ENCODE measurements at places on chromosomes 12 and 14. TPM values are rescaled to one million over a fixed set of nuclear protein-coding genes. Genes with fewer than 3 reads are reported as not detected.

- no peak for DNase-seq
Measured at GRCh38 chr14:64387232-64387781, 846 bp upstream of the MTHFD1 start.

The HOXC4 gene
- total RNA-seq, result 0.10 TPM

The ADAM21 gene
- 0.19 TPM for total RNA-seq

- DNase-seq, result no peak
Measured at GRCh38 chr14:68756000-68756481, 36.8 kb downstream of the ZFP36L1 start.

DNA sequence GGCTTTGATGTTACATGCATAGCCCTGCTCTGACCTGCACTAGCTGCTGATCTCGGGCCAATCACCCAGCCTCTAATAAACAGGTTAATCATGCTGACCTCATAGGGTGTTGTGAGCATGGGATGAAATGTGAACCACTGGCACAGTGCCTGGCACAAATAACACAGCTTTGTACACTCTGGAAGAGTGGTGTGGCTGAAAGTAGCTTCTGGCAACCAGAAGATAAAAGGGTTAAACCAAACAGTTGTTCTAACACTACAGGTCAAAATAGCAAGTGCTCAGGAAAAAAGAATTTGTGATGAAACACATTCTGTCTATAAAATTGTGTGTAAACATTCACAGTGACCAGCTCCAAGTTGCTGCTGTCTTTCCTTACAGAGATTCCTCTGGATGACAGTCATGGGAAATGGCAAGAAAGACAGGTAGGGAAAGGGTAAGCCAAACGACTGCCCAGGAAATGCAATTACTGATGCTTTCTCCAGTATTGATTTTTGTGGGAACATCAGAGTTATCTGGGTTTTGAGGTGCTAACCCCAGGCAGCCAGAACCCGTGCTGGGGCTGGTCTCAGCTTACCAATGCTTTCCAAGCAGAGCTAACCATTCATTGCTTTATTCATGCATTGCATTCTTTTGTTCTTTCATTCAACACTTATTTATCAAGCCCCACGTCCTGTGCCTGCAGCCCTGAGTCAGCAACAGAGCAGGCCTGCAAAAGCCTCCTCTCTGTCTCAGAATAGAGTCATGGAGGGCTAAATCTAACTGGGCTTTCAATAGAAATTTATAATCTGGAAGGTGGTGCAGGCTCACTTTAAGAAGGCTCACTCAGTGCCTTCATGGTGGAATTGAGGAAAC lies 38.1 kb upstream of the CAPRIN2 start:
- no peak for DNase-seq

The NDUFB1 gene
- 312 TPM for total RNA-seq

GRCh38 chr14:95901054-95901453 lies 24.4 kb downstream of the TUNAR start:
- no peak for DNase-seq

The RGS6 gene
- total RNA-seq, result not detected

GRCh38 chr14:102979406-102979805 lies 56.9 kb downstream of the AMN start:
- DNase-seq, result no peak

The APPL2 gene
- 24.3 TPM for total RNA-seq

The TSPAN19 gene
- 0.35 TPM for total RNA-seq

The PRIMA1 gene
- not detected for total RNA-seq

GRCh38 chr12:25962932-25963525 lies 4.5 kb downstream of the RASSF8 start:
- DNase-seq, result no peak

DNA sequence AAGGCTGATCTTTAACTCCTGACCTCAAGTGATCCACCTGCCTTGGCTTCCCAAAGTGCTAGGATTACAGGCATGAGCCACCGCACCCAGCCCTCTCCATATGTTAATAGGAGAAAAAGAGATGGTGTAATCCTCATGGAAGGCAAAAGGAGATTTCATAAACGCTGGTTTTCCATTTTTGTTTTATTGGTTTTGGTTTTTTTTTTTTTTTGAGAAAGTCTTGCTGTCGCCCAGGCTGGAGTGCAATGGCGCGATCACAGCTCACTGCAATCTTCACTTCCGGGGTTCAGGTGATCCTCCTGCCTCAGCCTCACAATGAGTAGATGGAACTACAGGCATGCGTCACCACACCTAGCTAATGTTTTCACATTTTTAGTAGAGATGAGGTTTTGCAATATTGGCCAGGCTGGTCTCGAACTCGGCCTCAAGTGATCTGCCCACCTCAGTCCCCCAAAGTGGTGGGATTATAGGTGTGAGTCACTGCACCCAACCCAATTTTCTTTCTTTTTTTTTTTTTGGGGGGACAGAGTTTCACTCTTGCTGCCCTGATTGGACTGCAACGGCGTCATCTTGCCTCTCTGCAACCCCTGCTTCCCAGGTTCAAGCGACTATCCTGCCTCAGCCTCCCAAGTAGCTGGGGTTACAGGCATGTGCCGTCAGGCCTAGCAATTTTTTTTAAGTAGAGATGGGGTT lies 8.1 kb downstream of the PTGES3 start:
- no peak for DNase-seq
